Osteocyte (in vitro differentiated cells): ENCODE measurements at places on chromosomes 13 and 19.

DNA sequence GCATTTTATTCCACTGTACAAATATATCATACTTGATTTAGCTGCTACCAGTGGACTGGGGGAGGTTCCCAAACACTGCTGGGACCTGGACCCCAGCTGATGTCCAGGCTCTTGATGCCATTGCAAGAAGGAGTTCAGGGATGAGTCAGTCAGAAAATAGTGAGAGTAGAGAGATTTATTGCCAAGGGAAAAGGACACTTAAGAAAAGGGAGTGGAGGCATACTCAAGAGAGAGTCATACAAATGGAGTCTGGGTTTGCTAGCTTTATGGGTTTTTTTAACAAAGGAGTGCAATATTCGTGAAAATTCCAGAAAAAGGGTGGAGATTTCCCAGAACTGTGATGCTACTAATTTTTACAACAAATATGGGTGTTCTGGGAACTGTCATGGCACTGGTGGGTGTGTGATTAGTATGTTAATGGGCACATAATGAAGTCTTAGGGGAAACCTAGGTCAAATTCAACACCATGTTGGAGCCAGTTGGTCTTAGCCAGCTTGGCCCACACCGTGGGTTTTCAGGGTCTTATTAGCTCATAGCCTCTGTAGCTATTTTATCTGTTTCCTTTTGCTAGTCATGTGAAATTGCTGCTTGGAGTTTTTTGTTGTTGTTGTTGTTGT is 36.2 kb downstream of the GPC6 start:
- DNase-seq: no peak

GRCh38 chr13:33543089-33543459 is 257.5 kb upstream of the STARD13 start:
- DNase-seq: no peak

DNA sequence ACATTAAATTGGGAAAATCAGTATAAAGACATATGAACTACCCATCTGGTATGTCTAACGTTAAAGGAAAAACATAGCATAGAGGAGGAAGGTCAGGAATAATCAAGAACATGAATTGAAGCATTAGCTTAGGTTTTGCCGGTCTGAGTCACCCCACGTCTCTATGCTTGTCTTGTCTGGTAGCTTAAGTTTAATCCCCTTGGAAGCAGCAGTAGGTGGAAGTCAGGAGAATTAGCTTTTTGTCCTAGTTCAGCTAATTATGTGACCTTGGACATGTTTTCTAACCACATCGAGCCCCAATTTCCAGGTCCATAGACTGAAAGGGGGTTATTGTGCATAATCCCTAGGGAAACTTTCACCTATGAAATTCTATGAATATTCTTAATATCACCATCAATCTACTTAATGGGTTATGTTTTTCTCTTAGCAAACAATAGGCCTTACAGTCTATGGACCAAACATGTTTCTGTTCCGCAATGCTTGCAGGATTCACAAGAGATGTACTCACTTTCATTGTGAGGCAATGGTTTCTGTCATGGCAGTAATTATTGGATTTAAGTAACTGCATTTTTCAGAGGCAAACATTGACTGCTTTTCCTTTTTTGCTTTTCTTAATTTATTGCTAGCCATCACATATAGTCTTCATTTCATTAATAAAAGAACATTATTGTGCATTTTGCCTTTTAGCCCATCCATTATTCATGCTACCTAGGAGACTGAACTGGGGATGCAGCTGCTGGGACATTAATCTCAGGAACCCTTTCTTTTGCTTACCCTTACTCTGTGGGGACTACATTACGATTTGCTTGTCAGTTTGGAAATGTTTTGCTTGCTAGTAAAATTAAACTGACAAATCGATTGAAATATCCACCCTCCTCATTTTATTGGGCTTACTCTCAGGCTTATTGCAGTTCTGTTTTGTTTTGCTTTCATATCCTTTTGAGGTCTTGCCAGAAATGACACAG is 304.8 kb upstream of the MAB21L1 start:
- no peak for DNase-seq

DNA sequence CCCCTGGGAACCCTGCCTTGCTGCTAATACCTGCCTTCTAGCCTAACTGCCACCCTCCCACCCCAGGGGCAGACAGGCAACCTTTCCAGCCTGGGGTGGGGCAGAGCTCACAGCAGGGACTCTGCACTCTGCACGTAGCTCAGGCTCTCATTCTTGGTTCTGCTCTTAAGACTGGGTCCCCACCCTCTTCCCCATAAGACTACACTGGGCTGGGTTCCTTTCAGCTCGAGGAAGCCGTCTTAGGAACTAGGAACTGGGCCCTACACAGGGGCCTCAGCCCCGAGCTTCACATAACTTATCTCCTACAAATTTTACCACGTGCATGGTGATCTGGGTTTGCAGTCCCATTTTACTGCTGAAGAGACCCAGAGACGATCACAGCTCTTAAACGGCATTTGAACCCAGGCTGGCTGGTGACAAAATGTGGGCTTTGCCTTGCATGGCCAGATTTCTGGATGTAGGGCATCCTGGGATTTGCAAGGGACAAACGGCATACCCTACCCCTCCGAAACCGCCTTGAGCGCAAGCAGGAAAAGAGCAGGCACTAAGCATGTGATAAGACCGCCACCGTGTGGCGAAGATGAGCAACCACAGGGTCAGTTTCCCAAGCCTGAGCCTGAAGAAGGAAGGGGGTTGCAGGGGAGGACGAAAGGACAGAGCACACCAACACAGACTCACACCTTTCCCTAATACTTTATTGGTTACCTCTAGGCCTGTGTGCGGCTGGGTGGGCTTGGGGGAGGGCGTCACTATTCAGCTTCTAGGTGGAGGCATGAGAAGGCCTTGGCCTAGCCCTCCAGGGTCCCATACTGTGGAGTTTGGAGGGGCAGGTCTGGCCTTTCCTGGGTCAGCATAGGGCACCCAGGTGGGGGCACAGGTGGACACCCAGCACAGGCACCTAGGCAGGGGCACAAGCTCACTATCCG is 5.1 kb downstream of the JUNB start:
- no peak for DNase-seq

- DNase-seq: no peak
These were observed at the start of gene COX7A1 for GRCh38 chr19:36152352-36153091. TSS of gene COX7A1 (minus strand) at chr19:36152447. CDS start at chr19:36152407, 40 bp downstream.

- DNase-seq: no peak
These were observed 36.7 kb upstream of the C13orf42 start for GRCh38 chr13:51147732-51148131.

GRCh38 chr19:3880471-3881271 is at the start of gene ATCAY:
TSS of gene ATCAY (plus strand) at chr19:3880685. CDS start at chr19:3885768, 5,083 bp downstream.
- DNase-seq: no peak

DNA sequence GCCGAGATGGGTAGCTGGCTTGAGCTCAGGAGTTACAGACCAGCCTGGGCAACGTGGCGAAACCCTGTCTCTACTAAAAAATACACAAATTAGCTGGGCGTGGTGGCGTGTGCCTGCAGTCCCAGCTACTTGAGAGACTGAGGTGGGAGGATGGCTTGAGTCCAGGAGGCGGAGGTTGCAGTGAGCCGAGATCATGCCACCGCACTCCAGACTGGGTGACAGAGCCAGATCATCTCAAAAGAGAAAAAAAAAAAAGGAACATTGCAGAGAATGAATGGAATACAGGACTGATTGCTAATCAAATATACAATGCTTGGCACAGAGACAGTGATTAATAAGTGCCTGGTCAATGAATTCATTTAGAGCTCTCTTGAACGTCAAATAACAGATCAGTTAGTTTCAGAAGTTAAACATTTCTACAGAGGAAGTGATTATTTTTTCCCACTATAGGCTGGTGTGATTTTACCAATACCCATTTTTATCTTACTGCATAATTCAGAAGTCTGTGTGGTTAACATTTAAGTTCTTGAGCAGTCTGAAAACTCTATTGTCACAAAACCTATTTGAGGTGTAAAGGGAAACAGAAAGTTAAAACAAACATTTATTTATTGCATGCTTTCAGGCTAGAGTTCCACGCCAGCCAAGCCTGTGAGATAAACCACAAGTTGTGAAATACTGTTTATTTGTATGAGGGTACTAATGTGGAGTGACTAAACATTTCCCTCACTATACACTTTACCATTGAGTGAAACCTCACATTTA is 7.7 kb upstream of the TBC1D4 start:
- no peak for DNase-seq

- no peak for DNase-seq
These were observed 30.3 kb downstream of the ZNF823 start for GRCh38 chr19:11708457-11708856.

DNA sequence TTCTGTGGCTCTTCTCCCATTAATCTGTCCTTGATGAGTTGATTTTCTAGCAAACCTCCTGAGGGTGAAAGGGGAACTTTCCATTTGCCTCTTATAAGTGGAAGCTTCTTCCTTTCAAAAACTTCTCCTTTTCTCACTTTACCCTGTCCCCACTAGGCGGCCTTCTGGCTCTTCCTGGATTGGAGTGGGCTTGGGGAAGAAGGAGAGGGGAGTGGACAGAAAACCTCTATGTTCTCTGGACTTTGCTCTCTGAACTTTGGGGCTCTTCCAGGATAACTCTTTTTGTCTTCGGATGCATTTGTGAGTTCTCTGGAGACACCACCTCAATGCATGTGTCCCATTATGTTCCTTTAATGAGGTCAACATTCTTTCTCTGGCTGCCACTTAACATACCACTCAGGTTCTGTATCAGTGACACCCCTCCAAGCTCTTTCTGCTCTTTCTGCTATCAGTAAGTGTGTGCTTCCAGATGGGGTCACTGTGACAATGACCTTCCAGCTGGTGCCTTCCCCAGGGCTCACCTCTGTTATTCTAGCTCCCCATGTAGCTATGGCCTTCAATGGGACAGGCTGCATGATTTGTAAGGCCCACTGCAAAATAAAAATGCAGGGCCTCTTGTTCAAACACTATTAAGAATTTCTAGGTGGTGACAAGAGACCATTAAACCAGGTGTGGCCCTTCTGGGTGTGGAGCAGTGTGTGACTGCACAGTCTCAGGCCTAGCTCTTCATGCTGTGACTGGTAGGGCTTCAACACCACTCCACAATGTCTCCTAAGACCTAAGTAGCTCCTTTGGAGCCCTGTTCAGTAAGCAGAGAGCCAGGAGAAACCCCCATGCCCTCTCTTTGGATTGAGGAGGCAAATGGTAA is 389.2 kb downstream of the EFNB2 start:
- no peak for DNase-seq

DNA sequence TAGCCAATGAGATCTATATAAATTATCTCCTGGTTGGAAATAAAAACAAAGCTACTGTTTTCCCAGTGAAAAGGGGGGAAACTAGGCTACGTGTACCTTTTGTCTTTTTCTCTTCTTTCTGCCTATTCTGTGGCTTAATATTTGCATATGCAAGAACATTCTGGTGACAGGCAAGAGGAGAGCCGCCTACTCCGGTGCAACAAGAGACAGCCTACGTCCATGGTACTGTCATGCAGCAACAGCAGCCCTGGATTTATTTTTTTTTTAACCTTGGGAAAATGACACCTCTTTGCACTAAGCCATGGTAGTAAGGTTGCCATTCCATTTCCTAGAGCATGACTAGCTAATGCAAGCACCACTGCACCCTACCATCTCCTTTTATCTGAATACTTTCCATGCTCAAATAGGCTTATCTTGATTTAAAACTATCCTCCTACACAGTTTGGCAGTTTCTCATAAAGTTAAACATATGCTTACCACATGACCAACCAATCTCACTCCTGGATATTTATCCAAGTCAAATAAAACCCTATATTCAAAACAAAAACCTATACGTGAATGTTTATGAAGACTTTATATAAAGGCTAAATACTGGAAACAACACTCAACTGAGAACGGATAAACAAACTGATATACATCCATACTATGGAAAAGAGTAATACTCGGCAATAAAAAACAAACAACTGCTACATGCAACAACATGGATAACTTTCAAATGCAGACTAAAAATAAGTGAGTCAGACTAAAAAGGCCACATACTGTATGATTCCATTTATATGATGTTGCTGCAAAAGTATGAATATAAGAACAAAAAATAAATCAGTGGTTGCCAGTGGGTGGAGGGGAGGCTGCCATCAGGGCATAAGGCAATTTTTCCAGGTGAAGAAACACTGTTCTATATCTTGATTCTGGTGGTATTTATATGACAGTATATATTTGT is 17.3 kb downstream of the NUFIP1 start:
- no peak for DNase-seq

DNA sequence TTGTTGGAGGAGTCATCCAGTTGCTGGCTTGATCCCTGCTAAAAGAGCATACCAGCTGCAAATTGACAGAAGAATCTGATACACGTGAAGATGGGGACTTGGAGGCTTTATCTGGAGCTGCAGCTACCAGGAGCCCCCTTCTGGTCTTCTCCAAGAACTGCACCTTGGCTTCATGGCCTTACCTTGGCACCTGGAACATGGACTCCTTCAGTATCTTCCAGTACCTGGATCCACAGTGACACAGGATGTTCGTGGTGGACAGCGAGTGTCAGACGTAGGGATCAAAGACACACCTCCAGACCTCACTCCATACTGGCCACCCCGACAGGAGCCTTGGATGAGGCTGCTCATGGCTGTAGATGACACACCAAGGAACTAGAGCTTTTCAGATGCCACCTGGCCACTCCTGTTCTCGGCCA is 9.9 kb upstream of the ACSBG2 start:
- DNase-seq: no peak

DNA sequence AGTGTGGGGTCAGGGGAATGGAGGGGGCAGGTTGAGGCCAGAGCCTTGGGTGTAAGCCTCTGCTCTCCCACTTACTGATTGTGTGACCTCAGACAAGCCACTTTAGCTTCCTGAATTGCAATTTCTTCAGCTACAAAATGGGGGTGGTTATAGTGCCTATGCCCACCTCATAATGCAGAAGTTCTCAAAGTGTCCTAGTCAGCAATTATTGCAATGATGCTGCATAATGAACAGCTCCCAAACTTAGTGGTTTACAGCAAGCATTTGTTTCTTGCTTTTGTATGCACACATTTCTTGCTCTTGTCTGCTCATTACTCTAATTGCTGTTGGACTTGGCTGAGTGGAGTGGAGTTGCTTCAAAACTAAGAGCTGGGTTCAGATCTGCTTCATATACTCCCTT is 36.0 kb downstream of the CYP4F22 start:
- no peak for DNase-seq

DNA sequence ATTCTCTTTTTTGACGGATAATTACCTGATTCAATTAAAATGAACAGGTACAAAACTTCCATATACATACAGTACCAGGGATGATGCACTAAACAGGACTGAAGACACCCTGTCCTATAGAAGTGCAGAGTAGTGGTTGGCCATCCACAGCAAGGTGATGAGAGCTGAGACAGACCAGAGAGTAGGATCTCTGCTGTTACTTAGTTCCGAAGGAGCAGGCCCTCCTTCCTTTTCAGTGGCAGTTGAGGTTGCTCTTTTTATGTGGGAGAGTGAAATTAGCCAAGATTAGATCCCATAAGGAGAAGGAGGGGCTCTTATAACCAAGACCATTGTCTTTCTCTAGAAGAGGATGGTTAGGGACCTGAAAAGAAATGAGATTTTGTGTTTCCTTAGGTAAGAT is 4.0 kb downstream of the PDS5B start:
- DNase-seq: no peak
